ENCODE measurements at places on chromosomes 5 and 9.

GRCh38 chr5:163407034-163407655 lies 30.2 kb upstream of the CCNG1 start:
- no peak for DNase-seq

- no peak for DNase-seq
These were observed 20.6 kb downstream of the LIX1 start for GRCh38 chr5:97121848-97122247.

- peak; percentile 62 for DNase-seq
These were observed at the start of gene GABRA1 for GRCh38 chr5:161847941-161848391. Gene GABRA1 (plus strand): TSS chr5:161848120. CDS start chr5:161850811, 2,691 bp downstream.

DNA sequence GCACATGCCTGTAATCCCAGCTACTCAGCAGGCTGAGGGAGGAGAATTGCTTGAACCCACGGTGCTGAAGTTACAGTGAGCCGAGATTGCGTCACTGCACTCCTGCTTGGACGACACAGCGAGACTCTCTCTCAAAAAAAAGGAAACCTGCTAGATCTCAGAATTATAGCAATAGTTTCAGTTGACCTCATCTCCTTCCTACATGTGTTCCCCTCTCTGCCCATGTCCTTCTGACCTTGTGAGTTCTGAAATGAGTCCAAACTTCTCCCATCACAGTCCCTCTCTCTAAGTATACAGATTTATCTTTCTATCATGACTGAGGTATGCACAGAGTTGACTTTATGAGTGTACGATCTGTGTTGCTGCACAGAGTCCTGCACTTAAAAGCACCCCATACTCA lies 44.6 kb upstream of the SHOC1 start:
- no peak for DNase-seq

GRCh38 chr9:5953743-5954707 lies 61.4 kb downstream of the RANBP6 start:
- DNase-seq: peak; percentile 62

- DNase-seq: no peak
These were observed 71.7 kb upstream of the FCN1 start for GRCh38 chr9:134989206-134990065.

- no peak for DNase-seq
These were observed 25.5 kb downstream of the TCF7 start for GRCh38 chr5:134139891-134140469.

- DNase-seq: no peak
These were observed 131.1 kb upstream of the PHYKPL start for GRCh38 chr5:178363501-178364325.

DNA sequence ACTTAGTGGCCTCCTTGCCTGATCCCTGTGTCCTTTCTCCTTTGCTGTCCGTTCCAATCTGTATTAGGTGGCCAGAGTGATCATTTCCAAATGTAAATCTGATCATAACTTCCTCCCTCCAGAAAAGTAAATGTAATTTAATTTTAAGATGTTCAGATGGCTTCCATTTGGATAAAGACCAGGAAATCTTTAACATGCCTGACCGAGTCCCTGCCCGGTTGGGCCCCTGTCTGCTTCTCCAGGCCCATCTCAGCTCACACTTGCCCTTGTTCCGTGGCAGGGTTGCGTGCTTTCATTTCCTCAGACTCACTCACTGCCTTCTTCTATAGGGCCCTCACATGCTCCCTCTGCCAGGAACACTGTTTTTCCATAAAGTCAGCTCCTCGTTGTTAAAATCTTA lies 7.6 kb downstream of the MAP3K1 start:
- no peak for DNase-seq

DNA sequence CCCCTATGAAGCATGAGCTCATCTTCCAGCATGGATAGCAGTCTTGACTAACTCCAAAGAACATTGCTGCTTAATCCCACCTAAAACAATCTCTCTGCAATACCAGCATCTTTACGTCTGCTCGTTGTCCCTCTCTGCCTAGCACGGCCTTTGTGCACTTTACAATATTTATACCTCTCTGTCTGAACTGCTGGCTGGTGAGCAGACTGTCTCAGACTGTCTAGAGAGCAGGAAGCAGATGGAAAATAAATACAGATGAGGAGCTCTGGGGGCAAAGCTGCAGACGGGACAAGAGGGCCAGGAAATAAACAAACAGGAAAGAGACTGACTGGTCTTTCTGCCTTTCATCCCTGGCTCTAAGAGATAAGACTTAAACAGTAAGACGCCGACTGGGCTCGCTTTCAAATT lies 224.8 kb downstream of the ENC1 start:
- DNase-seq: peak; percentile 33

- no peak for DNase-seq
These were observed 50.7 kb downstream of the TMEM167A start for GRCh38 chr5:83026516-83026915.

GRCh38 chr9:87054999-87055686 lies 107.8 kb upstream of the GAS1 start:
- DNase-seq: no peak

DNA sequence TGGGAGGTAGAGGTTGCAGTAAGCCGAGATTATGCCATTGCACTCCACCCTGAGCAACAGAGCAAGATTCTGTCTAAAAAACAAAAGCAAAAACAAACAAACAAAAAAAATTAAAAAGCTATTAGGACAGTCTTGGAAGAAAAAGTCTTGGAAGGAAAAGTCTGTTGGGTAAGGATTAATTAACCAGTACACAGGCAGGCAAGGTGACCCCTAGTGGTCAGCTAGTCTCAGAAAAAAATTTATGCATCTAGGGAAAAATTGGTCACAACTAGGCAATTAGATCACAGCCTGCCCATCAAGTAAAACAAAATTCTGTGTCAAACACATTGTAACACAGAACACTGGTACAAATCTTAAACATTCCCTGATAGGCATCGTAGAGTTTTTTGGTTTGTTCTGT lies 6.7 kb upstream of the ANKRD18B start:
- DNase-seq: peak; percentile 54

GRCh38 chr9:22134390-22134789 lies 125.3 kb upstream of the CDKN2B start:
- no peak for DNase-seq

DNA sequence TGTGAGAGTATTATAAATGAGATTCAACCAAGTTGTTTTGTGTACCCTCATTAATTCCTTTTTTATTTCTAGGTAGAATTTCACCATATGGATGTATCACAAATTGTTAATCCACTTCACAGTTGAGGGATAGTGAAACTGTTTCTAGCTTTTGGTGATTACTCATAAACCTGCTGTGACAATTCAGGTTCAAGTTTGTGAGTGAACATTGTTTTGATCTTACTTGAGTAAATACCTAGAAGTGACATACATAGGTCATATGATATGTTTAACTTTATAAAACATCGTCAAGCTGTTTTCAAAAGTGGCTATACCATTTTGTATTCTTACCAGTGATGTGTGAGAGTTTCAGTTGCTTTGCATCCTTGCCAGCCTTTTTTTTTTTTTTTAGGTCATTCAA lies 112.9 kb downstream of the CAMK4 start:
- no peak for DNase-seq

- DNase-seq: no peak
These were observed 100.6 kb upstream of the ADAMTS19 start for GRCh38 chr5:129359450-129359849.

DNA sequence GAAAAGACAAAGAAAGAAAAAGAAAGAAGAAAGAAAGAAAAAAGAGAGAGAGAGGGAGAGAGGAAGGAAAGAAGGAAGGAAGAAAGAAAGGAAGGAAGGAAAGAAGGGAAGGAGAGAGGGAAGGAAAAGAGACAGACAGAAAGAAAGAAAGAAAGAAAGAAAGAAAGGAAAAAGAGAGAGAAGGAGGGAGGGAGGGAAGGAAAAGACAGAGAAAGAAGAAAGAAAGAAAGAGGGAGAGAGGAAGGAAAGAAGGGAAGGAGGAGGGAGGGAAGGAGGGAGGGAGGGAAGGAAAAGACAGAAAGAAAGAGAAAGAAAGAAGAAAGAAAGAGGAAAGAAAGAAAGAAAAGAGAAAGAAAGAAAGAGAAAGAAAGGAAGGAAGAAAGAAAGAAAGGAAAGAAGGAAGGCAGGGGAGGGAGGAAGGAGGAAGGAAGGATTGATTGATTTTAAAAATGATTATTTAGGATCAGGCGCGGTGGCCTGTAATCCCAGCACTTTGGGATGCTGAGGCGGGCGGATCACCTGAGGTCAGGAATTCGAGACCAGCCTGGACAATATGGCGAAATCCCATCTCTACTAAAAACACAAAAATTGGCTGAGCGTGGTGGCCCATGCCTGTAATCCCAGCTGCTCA lies 23.3 kb upstream of the TOR1B start:
- no peak for DNase-seq

DNA sequence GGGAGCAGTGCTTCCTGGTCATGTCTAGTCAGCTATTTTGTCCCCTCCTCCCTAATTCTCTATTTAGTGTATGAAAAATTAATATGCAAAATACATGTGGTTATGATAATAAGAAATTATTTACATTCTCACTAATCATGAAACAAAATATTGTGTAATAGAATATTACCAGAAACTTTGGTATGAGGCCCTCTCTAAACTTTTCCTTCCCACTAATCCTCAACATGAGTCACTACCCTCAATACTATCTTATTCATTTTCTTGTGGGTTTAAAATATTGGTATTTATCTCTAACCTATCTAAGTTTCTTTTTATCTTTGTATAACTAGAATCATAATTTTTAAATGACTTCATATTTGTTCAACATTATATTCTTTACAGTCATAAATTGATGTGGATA lies 545.9 kb upstream of the PTPRD start:
- DNase-seq: no peak

DNA sequence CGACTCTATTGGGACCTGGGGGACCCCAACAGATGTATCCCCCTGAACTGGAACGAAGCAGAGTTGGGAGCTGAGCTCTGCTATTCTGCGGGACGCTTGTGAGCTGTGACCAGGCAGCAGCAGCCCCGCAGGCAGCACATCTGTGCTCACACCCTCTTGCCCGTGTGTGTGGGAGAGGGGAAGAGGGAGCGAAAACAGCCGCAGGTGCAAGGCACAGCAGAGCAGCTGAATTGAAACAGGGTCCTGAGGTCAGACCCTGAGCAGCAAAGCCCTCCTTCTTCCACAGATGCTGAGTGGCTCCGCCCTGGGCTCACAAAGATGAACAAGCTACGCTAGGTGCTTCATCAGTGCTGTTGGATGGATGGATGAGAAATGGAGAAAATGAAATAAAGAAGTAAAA lies 198.7 kb downstream of the HSPA4 start:
- DNase-seq: no peak

Measured in NCI-H446 (cell line).